ENCODE measurements at places on chromosomes 16 and 17. TPM values are rescaled to one million over a fixed set of nuclear protein-coding genes. Genes with fewer than 3 reads are reported as not detected.
A peak's percentile ranks its signal among the peaks of the same experiment; 100 is the strongest.

- DNase-seq: peak; percentile 72
- H3K4me3 ChIP-seq: peak overlapping the region; percentile 36
- H3K27me3 ChIP-seq: no peaks in the 10 kb centered on the region
- no peak overlapping the region for H3K27ac ChIP-seq
These were observed 5.4 kb downstream of the ZCCHC14 start for GRCh38 chr16:87487361-87487924.

Gene VWA3A
- 0.03 TPM for polyA plus RNA-seq

Gene ARHGAP44
- polyA plus RNA-seq: 6.2 TPM

Gene SPAG9
- polyA plus RNA-seq: 8.3 TPM

Gene QPRT
- polyA plus RNA-seq: 119 TPM

- no peak overlapping the region for H3K27ac ChIP-seq
- H3K4me1 ChIP-seq: no peaks in the 10 kb centered on the region
- H3K27me3 ChIP-seq: no peaks in the 10 kb centered on the region
- H3K36me3 ChIP-seq: no peaks in the 10 kb centered on the region
These were observed 713.2 kb downstream of the KCNJ2 start for GRCh38 chr17:70882504-70882903.

- H3K27me3 ChIP-seq: no peaks in the 10 kb centered on the region
- no peak for DNase-seq
- H3K36me3 ChIP-seq: peaks cover 6% of the 10 kb centered on the region
- H3K27ac ChIP-seq: no peak overlapping the region
- no peak overlapping the region for H3K4me3 ChIP-seq
- no peaks in the 10 kb centered on the region for H3K4me1 ChIP-seq
These were observed 9.7 kb downstream of the CDRT4 start for GRCh38 chr17:15457723-15458094.

DNA sequence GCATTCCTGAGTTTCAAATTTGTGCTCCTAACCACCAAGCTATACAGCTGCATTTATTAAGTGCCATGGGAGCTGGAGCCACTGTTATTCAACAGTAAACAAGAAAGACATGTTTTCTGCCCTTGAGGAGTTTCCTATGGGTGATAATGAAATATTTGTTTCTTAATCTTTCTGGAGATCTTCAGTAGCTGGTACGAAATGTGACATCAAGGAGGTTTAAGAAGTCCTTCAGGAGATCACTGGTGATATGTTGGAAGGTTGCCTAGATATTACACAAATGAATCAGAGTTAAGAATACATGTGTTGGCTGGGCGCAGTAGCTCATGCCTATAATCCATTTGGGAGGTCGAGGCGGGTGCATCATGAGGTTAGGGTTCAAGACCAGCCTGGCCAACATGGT, 14.9 kb downstream of the RHOT1 start:
- H3K27ac ChIP-seq: no peak overlapping the region
- no peaks in the 10 kb centered on the region for H3K27me3 ChIP-seq
- no peak for DNase-seq
- no peaks in the 10 kb centered on the region for H3K36me3 ChIP-seq

- peaks cover 60% of the 10 kb centered on the region for H3K36me3 ChIP-seq
- no peaks in the 10 kb centered on the region for H3K4me1 ChIP-seq
- no peak overlapping the region for H3K27ac ChIP-seq
- DNase-seq: no peak
- H3K27me3 ChIP-seq: no peaks in the 10 kb centered on the region
These were observed 75.1 kb upstream of the ENDOV start for GRCh38 chr17:80339731-80340456.

DNA sequence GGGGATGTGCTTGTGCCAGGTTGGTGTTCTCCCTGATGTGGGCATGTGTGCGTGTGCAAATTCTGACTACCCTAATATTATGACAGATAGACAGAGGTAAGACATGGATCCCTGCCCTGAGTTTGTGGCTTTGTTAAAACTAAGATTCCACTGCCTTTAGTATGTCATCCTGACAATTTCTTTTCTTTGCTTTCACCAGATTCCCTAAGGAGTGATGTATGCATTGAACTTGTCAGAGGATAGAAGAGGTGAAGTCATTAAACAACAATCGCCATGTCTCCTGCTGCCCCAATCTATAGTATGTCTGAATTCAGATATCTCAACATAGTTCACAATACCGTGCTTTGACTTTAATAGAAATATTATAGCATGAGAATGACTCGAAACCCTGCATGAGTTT, 137.1 kb upstream of the ELAC2 start:
- DNase-seq: no peak
- H3K4me3 ChIP-seq: no peak overlapping the region
- H3K36me3 ChIP-seq: no peaks in the 10 kb centered on the region
- H3K4me1 ChIP-seq: no peaks in the 10 kb centered on the region
- no peak overlapping the region for H3K27ac ChIP-seq
- no peaks in the 10 kb centered on the region for H3K27me3 ChIP-seq

Gene RASD1
- polyA plus RNA-seq: 2.3 TPM

DNA sequence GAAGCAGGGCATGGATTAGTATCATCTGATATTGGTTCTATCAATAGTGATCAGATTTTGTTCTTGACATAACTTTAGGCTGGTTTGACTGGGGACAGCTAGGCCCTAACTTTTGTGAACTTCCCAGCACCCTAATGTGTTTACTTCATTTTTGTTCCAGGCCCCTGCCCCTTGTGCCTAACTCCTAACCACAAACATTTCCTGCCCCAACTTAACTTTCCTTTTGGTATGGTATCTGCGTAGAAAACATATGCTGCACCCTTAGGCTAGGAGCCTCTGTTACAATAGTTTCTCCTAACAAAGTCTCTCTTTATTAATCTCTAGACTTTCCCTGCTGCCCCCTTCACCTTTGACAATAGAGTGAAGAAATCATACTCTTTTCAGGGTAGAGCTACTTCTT, 2.5 kb downstream of the ADPRM start:
- no peaks in the 10 kb centered on the region for H3K4me1 ChIP-seq
- no peak overlapping the region for H3K4me3 ChIP-seq
- H3K27ac ChIP-seq: no peak overlapping the region
- no peak for DNase-seq
- H3K27me3 ChIP-seq: no peaks in the 10 kb centered on the region

DNA sequence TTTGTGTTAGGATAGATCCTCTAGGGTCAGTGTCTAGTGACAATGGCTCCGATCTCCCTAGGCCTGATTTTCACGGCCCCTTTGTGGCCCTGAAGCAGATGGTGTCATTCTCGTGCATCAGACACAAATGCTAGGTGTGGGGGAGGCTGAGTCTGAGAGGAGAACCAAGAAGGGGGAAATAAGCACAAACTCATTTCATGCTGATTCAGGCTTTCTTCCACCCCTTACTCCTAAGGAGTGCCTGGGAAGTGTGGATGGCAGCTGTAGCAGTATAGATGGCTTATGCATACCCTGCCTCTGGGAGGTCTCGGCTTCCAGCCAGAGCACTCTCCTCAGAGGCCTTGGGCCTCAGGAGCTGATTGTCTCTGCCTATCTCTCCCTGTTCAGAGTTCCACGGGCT, 1.8 kb upstream of the WNK4 start:
- peaks cover 11% of the 10 kb centered on the region for H3K4me1 ChIP-seq
- no peak overlapping the region for H3K4me3 ChIP-seq
- H3K36me3 ChIP-seq: peaks cover 18% of the 10 kb centered on the region

DNA sequence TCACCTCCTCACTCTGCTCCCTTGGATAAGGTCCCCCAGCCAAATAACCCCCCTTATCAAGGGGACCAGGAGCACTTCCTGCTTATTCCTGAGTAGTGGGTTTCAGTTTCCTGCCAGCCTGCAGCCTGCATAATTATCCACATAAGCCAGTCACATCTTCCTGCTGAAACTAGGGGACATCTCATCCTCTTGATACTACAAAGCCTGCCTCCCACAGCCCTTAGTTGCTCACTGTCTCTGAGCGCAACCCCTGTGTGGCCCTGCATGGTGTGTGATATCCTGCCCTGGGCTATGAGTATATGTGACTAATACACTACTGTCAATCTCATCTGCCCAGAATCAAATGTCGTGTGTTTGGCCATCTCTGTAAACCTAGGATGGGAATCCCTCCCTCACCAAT, 8.0 kb upstream of the XYLT2 start:
- H3K27me3 ChIP-seq: no peaks in the 10 kb centered on the region
- no peak overlapping the region for H3K4me3 ChIP-seq
- H3K27ac ChIP-seq: no peak overlapping the region
- no peak for DNase-seq
- H3K4me1 ChIP-seq: no peaks in the 10 kb centered on the region

- no peak for DNase-seq
- no peaks in the 10 kb centered on the region for H3K36me3 ChIP-seq
- H3K27ac ChIP-seq: no peak overlapping the region
- no peaks in the 10 kb centered on the region for H3K27me3 ChIP-seq
- no peak overlapping the region for H3K4me3 ChIP-seq
- H3K4me1 ChIP-seq: peaks cover 3% of the 10 kb centered on the region
These were observed 28.1 kb downstream of the SCPEP1 start for GRCh38 chr17:57006040-57006439.

- no peak overlapping the region for H3K4me3 ChIP-seq
- no peaks in the 10 kb centered on the region for H3K27me3 ChIP-seq
- H3K4me1 ChIP-seq: no peaks in the 10 kb centered on the region
- H3K36me3 ChIP-seq: no peaks in the 10 kb centered on the region
- no peak for DNase-seq
- no peak overlapping the region for H3K27ac ChIP-seq
These were observed 49.0 kb upstream of the ENPP7 start for GRCh38 chr17:79681628-79682261.

GRCh38 chr17:74484066-74484465, 17.6 kb downstream of the CD300A start:
- no peak overlapping the region for H3K4me3 ChIP-seq
- DNase-seq: no peak
- H3K27ac ChIP-seq: no peak overlapping the region
- no peaks in the 10 kb centered on the region for H3K4me1 ChIP-seq
- no peaks in the 10 kb centered on the region for H3K27me3 ChIP-seq

GRCh38 chr17:36818134-36818825, 119.0 kb upstream of the LHX1 start:
- no peak for DNase-seq
- H3K4me3 ChIP-seq: no peak overlapping the region

Measured in H1 (cell line).